ENCODE measurements at places on chromosomes 1 and 21.

- no peak for DNase-seq
Observed at GRCh38 chr1:206505702-206506355, 1.5 kb upstream of the RASSF5 start.

GRCh38 chr21:39364949-39365348 is 16.1 kb upstream of the HMGN1 start:
- DNase-seq, result no peak

- DNase-seq, result peak; percentile 71
Observed at GRCh38 chr1:47901001-47901575, 96.1 kb downstream of the TRABD2B start.

GRCh38 chr1:192225703-192226102 is 67.4 kb downstream of the RGS18 start:
- no peak for DNase-seq
